ENCODE measurements at places on chromosomes 4 and X. TPM values are rescaled to one million over a fixed set of nuclear protein-coding genes. Genes with fewer than 3 reads are reported as not detected.

- no peak overlapping the region for H3K27ac ChIP-seq
- DNase-seq, result no peak
- H3K4me3 ChIP-seq, result no peak overlapping the region
- no peaks in the 10 kb centered on the region for H3K36me3 ChIP-seq
- no peaks in the 10 kb centered on the region for H3K27me3 ChIP-seq
Observed at GRCh38 chr4:81621490-81621889, 149.8 kb upstream of the RASGEF1B start.

- no peaks in the 10 kb centered on the region for H3K36me3 ChIP-seq
- no peaks in the 10 kb centered on the region for H3K27me3 ChIP-seq
- no peaks in the 10 kb centered on the region for H3K4me1 ChIP-seq
- H3K4me3 ChIP-seq, result no peak overlapping the region
- H3K27ac ChIP-seq, result no peak overlapping the region
Observed at GRCh38 chrX:63740382-63740781, 44.6 kb downstream of the ARHGEF9 start.

The WDR17 gene
- 0.23 TPM for polyA plus RNA-seq

DNA sequence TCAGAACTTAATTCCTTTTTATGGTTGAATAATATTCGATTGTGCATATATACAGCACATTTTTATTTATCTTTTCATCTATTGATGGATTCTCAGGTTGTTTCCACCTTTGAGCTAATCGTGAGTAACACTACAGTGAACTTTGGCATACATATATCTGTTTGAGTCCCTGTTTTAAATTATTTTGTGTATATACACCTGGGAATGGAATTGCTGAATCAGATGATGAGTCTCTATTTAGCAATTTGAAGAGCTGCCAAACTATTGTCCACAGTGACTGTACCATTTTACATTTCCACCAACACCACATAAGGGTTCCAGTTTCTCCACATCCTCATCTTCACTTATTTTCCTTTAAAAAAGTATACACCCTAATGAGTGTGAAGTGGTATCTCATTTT lies 166.2 kb upstream of the FGF13 start:
- H3K4me3 ChIP-seq, result no peak overlapping the region
- DNase-seq, result no peak
- peaks cover 4% of the 10 kb centered on the region for H3K27me3 ChIP-seq
- H3K27ac ChIP-seq, result no peak overlapping the region
- H3K36me3 ChIP-seq, result no peaks in the 10 kb centered on the region

The HPSE gene
- 0.37 TPM for polyA plus RNA-seq

DNA sequence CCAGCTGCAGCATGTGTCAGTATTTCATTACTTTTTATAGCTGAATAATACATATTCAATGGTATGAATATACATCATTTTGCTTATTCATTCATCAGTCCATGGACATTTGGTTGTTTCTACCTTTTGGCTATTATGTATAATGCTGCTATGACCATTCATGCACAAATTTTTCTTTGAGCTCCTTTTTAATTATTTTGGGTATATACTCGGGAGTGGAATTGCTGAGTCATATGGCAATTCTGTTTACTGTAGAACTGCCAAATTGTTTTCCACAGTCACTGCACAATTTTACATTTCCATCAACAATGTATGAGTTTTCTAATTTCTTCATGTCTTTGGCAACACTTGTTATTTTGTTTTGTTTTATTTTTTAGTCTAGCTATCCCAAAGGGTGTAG lies 405.9 kb upstream of the PITX2 start:
- no peaks in the 10 kb centered on the region for H3K36me3 ChIP-seq
- no peak overlapping the region for H3K4me3 ChIP-seq

- DNase-seq, result no peak
- no peak overlapping the region for H3K4me3 ChIP-seq
- H3K36me3 ChIP-seq, result no peaks in the 10 kb centered on the region
- H3K27me3 ChIP-seq, result no peaks in the 10 kb centered on the region
Observed at GRCh38 chrX:111100191-111100590, 4.2 kb downstream of the PAK3 start.

The STOX2 gene
- 2.8 TPM for polyA plus RNA-seq

The AFP gene
- not detected for polyA plus RNA-seq

The PRDM5 gene
- polyA plus RNA-seq, result 2.1 TPM

- H3K36me3 ChIP-seq, result no peaks in the 10 kb centered on the region
- no peak overlapping the region for H3K4me3 ChIP-seq
- no peaks in the 10 kb centered on the region for H3K27me3 ChIP-seq
- H3K27ac ChIP-seq, result no peak overlapping the region
Observed at GRCh38 chr4:48191758-48192157, 57.7 kb upstream of the TXK start.

DNA sequence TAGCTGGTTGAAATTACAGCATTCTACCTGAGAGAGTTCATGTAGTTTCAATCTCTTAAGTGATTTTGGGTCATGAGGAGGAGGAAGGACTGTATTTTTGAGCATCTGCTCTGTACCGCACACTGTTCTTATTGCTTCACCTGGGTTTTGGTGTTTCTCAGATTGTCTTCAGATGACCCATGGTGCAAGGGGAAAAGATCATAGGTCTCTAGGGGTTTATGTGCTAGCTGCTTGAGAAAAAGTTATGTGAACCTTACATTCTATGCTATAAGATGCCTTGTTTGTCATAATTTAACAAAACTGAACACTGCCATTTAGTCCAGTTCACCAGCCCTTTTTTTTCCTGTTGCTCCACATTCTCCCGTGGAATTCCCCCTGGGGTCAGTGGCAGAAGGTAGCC lies 60.4 kb downstream of the PDK3 start:
- H3K4me1 ChIP-seq, result no peaks in the 10 kb centered on the region
- H3K27me3 ChIP-seq, result no peaks in the 10 kb centered on the region
- no peak overlapping the region for H3K4me3 ChIP-seq
- H3K36me3 ChIP-seq, result peaks cover 42% of the 10 kb centered on the region

Measured in heart left ventricle (tissue), 16 donors.